ENCODE measurements at places on chromosomes 7 and 10. TPM values are rescaled to one million over a fixed set of nuclear protein-coding genes. Genes with fewer than 3 reads are reported as not detected.

SMO gene
- 12.0 TPM for total RNA-seq

LIPF gene
- not detected for total RNA-seq

CCDC7 gene
- total RNA-seq = 24.7 TPM

CYP2C19 gene
- 0.89 TPM for total RNA-seq

UNCX gene
- total RNA-seq = not detected
